ENCODE measurements at places on chromosomes 7 and 10. TPM values are rescaled to one million over a fixed set of nuclear protein-coding genes. Genes with fewer than 3 reads are reported as not detected.

- no peak for DNase-seq
These were observed at the start of gene GIMAP1 for GRCh38 chr7:150716368-150716767. Gene GIMAP1, plus strand, starts transcription at chr7:150716613. Its CDS starts 2,435 bp downstream, at chr7:150719048.

- DNase-seq, result no peak
These were observed 174.8 kb downstream of the JAZF1 start for GRCh38 chr7:28005847-28006231.

DNA sequence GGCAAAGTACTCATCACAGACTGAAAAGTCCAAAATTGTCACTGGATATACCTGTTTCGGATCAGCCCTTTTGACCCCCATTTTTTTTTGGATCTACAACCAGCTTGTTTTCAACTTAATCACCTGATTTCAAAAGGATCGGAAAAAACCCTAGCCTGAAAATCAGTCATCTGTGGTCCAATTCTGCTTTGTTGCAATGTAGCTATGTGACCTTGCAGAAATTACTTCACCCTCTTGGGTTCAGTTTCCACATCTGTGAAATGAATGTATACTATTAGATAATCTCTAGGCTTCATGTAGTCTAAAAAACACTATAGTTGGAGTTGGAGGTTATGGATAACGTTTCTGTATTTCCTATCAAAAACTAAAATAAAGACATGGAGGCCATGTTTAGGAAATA lies 37.1 kb downstream of the STEAP4 start:
- DNase-seq, result no peak

The MMP21 gene
- not detected for polyA plus RNA-seq

All from cardiac muscle cell (in vitro differentiated cells and primary cell).